ENCODE measurements at places on chromosomes 2 and 18.

GRCh38 chr18:34971313-34971712, 69.9 kb upstream of the MAPRE2 start:
- H3K27me3 ChIP-seq: no peaks in the 10 kb centered on the region
- H3K27ac ChIP-seq: no peak overlapping the region
- H3K36me3 ChIP-seq: no peaks in the 10 kb centered on the region
- DNase-seq: no peak
- no peaks in the 10 kb centered on the region for H3K4me1 ChIP-seq
- H3K4me3 ChIP-seq: no peak overlapping the region

DNA sequence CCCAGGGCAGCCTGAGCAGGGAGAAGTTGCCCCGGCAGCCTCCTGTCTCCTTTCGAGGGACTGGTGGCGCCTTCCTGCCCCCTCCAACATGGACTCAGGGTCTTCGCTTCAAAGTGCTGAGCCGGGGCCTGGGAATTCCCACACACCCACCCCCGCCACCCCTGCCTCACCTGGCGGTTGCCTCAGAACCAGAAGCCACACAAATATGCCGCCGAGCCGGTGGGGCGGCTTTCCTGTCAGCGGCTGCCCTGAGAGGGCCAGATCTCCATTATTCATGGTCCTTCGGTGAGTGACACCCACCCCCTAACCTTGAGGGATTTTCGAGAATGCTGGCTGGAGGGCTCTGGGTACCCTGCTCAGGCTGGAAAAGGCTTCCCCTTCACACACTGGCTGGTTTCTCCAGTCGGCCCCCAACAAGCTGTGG, 71.7 kb downstream of the SMAD7 start:
- H3K27ac ChIP-seq: no peak overlapping the region
- H3K36me3 ChIP-seq: no peaks in the 10 kb centered on the region
- DNase-seq: no peak
- no peak overlapping the region for H3K4me3 ChIP-seq

DNA sequence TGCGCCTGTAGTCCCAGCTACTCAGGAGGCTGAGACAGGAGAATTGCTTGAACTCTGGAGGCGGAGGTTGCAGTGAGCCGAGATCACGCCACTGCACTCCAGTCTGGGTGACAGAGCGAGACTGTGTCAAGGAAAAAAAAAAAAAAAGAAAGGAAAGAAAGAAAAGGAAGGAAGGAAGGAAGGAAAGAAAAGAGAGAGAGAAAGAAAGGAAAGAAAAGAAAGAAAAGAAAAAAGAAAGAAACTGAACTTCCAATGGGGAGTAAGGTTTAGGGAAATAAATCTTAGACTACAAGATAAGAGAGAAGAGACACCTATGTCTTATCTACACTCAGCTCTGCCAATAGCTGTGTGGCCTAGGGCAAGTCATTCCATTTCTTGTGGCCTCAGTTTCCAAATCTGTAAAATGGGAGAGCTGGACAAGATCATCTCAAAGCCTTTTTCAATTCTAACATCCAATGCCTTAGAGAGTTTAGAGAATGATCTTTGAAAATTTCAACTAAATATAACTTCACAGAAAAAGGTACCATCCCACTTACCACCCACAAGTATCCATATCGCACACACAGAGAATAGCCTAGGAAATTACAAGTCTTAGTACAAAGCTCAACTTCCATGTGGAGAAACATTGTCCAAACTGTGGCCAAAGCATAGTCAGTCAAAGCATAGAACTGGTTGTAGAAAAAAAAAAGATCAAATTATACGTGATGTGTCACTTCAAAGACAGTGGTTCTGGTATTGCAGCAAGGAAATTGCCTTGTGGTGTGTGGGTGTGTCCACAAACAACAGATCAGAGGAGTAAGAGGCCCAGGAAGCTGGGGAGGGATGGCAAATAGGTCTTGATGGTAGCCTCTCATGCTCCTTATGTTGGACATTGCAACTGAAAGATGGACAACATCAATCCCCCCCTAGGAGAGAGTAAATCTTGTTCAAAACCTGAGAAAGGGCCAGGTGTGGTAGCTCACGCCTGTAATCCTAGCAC, 42.4 kb downstream of the SLC14A2 start:
- H3K27ac ChIP-seq: no peak overlapping the region
- H3K4me1 ChIP-seq: peaks cover 12% of the 10 kb centered on the region
- DNase-seq: no peak
- no peaks in the 10 kb centered on the region for H3K36me3 ChIP-seq

- no peak overlapping the region for H3K27ac ChIP-seq
- no peaks in the 10 kb centered on the region for H3K27me3 ChIP-seq
- H3K36me3 ChIP-seq: no peaks in the 10 kb centered on the region
- no peak overlapping the region for H3K4me3 ChIP-seq
- H3K4me1 ChIP-seq: no peaks in the 10 kb centered on the region
These were observed 115.4 kb upstream of the STK17B start for GRCh38 chr2:196286821-196287220.

DNA sequence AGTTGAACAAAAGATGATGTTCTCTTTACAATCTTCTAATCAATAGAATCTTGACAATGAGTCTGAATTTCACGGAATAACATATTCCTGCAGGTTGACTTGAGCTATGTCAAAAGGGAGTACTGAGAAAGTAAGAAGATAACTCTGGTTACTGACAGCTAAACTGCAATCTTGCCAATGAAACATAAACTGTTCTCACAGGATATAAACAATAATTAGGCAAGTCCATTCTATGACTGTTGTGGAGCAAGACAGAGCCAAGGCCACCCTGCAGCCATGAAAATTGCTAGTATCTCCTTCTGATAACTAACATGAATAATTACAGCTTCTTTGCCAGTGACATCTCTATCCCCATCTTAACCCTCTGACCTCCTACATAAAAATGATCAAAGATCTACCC, 6.3 kb upstream of the RPRD1A start:
- no peak overlapping the region for H3K27ac ChIP-seq
- H3K4me1 ChIP-seq: no peaks in the 10 kb centered on the region
- no peak overlapping the region for H3K4me3 ChIP-seq

GRCh38 chr2:239756031-239756789, 268.9 kb downstream of the NDUFA10 start:
- DNase-seq: no peak
- no peak overlapping the region for H3K27ac ChIP-seq
- H3K4me3 ChIP-seq: no peak overlapping the region
- H3K4me1 ChIP-seq: no peaks in the 10 kb centered on the region
- no peaks in the 10 kb centered on the region for H3K36me3 ChIP-seq

- no peak overlapping the region for H3K27ac ChIP-seq
- H3K36me3 ChIP-seq: no peaks in the 10 kb centered on the region
- H3K4me1 ChIP-seq: peaks cover 7% of the 10 kb centered on the region
- no peaks in the 10 kb centered on the region for H3K27me3 ChIP-seq
- DNase-seq: no peak
These were observed 18.8 kb downstream of the SPRED2 start for GRCh38 chr2:65413610-65414009.

DNA sequence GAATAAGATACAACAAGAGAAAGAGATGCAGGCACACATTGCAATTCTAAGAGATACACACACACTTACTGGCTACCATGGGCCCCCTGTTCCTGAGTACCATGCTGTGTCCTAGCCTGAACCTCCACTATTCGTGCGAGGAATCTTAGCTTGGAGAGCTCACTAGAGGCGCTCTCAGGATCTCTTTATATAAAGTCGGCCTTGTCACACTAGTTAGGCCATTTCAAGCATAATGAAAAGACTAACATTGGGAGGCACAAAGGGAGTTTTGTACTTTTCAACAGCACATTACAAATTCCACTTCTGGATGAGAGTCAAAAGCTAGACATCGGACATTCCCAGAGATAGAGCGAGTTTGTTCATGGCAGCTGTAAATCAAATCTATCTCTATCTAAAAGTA, 365.2 kb downstream of the DSEL start:
- no peak overlapping the region for H3K27ac ChIP-seq
- H3K4me3 ChIP-seq: no peak overlapping the region
- H3K4me1 ChIP-seq: no peaks in the 10 kb centered on the region

DNA sequence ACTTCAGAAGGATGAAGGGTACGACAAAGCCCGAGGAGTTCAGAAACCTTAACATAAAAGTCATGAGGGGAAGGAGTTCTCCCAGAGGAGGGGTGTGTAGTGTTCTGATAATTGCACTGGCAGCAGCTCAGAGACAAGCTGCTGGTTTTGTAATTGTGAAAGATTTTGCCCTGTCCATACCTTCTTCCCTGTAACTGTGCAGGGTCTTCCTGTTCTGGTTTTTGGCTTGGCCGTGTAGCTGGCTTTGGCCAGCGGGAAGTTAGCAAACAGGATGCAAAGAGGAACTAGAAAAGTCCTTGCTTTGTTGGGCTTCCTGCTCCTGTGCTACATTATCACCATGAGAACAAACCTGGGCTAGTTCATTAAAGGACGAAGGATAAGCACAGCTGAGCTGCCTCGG, 160.8 kb downstream of the LPIN1 start:
- peaks cover 18% of the 10 kb centered on the region for H3K4me1 ChIP-seq
- H3K27ac ChIP-seq: no peak overlapping the region
- no peak overlapping the region for H3K4me3 ChIP-seq
- no peak for DNase-seq

DNA sequence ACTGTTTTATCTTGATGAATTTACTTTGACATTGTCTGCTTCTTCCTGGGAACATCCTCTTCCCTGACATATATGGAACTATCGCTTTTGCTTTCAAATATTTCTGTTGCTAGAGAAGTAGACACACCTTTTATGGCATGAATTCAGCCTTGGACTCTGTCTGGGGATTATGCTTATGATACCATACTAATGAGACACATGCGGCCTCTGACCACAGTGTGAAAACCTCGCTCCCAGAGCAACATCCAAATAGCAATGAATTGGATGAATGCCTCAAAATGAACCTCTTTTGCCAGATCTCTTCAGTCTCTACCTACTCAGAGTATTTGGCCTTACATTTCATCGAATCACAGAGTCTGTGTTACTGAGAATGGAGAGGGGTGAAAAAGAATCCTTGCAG, 70.9 kb downstream of the PIEZO2 start:
- H3K36me3 ChIP-seq: no peaks in the 10 kb centered on the region
- H3K4me3 ChIP-seq: no peak overlapping the region
- no peak for DNase-seq

- no peak overlapping the region for H3K4me3 ChIP-seq
- H3K4me1 ChIP-seq: no peaks in the 10 kb centered on the region
- no peak overlapping the region for H3K27ac ChIP-seq
- H3K27me3 ChIP-seq: no peaks in the 10 kb centered on the region
- H3K36me3 ChIP-seq: no peaks in the 10 kb centered on the region
- no peak for DNase-seq
These were observed 116.8 kb upstream of the GLI2 start for GRCh38 chr2:120618830-120619229.

DNA sequence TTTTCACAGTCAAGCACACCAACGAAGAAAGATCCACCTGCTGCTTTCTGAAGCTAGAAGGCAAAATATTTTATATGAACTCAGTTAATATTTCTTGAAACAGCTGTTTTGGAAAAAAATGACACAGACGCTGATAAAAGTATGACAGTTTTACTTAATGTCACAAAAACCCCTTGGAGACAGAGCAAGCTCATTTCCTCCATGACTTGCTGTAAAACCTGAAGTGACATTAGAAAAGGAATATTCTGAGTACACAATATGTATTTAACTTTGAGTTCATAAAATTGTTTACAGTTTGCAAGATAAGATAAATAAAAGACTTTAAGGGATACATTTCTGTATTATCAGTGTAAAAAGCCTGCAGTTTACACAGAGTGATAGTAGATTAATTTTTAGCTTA, 105.4 kb downstream of the DSEL start:
- no peak overlapping the region for H3K4me3 ChIP-seq
- no peaks in the 10 kb centered on the region for H3K4me1 ChIP-seq
- no peaks in the 10 kb centered on the region for H3K27me3 ChIP-seq
- H3K36me3 ChIP-seq: no peaks in the 10 kb centered on the region

DNA sequence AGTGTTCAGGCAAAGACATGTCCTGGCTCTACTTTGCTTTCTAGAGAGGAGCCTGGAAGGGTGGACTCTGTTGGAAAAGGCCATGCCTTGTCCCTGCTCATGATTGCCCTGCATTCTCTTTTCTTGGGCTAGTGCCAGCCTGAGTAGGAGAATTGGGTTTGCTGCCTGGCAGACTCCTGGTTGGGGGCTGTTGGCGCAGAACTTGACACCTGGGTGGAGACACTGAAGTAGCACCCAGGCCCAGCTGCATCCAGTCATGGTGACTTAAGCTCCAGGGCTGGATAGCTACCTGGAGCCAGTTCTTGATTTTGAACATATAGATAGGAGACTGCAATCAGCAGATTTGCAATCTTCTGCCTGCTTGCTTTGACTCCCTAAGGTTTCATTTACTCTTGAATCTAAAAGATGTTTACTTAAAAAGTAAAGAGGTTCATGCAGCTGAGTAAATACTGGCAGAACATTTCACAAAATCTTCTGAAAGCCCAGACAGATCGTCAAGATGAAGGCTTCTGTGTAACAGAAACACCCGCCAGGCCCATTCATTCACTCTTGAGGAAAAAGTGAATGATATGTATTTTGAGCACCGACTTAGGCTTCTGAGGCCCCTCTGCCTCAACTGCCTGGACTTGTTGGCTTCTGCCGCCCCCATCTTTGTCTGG, 38.0 kb upstream of the YWHAQ start:
- no peak overlapping the region for H3K4me3 ChIP-seq
- H3K36me3 ChIP-seq: no peaks in the 10 kb centered on the region
- H3K4me1 ChIP-seq: no peaks in the 10 kb centered on the region

DNA sequence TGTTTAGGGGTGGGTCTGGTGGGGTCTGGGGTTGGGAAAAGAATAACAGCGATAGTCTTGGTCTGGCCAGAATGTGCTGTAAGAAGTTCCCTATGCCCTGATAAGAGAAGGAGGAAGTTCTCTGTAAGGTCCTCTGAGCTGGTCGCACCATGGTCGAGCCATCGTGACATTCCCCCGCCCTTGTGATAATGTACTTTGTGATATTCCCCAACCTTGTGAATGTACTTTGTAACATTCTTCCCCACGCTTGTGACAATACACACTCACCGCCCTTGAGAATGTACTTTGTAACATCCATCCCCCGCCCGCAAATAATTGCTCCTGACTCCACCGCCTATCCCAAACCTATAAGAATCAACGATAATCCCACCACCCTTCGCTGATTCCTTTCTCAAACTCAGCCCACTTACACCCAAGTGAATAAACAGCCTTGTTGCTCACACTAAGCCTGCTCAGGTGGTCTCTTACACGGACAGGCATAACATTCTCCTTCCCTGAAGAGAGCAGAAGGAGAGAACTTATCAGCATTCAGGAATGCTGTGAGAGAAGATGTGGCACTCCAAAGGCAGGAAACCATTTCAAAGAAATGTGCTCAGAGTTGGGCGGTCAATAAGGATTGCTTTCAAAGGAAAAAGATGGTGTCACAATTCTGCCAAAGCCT, 17.8 kb upstream of the DUSP19 start:
- no peak overlapping the region for H3K4me3 ChIP-seq
- no peaks in the 10 kb centered on the region for H3K36me3 ChIP-seq
- no peak overlapping the region for H3K27ac ChIP-seq
- no peak for DNase-seq

GRCh38 chr2:182754231-182754630, 38.2 kb downstream of the DNAJC10 start:
- peak; percentile 25 for DNase-seq
- H3K27ac ChIP-seq: no peak overlapping the region
- peaks cover 79% of the 10 kb centered on the region for H3K36me3 ChIP-seq
- no peaks in the 10 kb centered on the region for H3K4me1 ChIP-seq
- no peaks in the 10 kb centered on the region for H3K27me3 ChIP-seq

Measured in Karpas-422 (cell line).